Stimulated activated CD4-positive, alpha-beta T cell treated with anti-CD3 and anti-CD28 coated beads, Interleukin-4, amount 100 ng/mL, for 4 hours (primary cell): ENCODE measurements at places on chromosomes 12 and 14.

DNA sequence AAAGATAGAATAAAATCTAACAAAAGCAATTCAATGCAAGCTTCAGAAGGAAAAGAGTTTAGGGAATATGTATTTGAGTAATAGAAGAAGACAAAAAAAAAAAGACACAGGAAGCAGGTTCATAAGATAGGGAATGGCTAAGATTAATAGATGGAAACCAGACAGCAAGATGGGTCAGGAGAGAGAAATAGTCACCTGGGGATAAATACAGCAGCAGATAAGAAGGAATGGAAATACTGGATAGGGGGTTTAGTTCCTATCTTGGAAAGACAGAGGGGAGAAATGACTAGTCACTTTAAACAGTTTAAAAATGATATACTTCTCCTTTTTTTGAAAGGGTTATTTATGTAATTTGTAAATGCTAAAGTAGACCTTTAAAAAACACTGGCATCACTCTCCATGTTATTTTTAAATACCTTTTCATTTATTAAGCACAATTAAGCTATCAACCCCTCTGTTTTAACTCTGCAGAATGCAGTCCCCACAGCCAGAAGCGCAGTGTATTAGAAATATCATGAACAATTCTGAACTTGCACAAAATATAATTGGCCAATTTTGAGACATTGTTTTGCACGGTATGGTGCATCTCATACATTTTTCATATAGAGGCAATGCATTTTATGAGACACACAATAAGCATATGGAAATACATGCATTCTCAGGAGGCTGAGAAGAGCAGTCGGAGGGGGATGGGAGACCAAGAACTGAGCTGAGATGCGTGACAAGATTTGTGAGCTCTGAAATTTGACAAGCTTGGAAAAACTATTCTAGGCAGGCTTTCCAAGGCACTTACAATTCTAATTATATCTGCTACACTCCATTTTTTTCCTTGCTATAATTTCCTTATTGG lies 303.4 kb upstream of the PRICKLE1 start:
- no peak for DNase-seq

DNA sequence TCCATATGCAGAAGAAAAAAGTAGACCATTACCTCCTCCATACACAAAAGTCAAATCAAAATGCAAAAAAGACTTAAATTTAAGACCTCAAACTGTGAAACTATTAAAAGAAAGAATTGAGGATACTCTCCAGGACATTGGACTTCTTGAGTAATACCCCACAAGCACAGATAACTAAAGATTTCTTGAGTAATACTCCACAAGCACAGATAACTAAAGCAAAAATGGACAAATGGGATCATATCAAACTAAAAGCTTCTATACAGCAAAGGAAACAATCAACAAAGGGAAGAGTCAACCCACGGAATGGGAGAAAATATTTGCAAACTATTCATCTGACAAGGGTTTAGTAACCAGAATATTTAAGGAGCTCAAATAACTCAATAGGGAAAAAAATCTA lies 427.9 kb downstream of the CCDC91 start:
- DNase-seq, result no peak

DNA sequence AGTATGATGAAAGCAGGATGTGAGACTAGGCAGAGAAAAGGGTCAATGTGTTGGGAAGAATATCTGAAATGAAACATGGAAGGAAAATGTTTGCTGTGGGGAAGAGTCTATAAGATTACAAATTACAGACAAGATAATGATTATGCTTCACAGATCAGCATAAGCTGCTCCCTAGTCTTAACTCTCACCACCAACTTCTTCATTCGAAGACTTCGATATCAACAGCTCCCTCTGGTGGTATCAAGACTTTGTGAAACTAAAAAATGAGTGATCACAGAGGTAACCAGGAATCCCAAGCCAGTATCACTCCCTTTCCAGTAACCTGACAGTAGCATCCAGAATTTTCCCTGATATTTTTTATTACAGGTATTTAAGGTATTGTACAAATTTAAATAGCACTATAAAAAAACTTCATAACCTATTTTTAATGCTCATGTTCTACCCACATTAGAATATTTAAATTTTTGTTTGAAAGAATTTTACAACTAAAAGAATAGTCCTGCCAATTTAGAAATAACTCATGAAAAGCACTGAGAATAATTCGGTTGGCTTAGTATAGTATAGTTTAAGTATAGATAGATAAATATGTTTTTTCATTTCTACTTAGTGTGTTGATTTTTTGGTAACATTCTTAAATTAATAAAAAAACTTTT lies 84.4 kb downstream of the C2CD5 start:
- no peak for DNase-seq

GRCh38 chr14:61646366-61647116 lies 48.8 kb upstream of the HIF1A start:
- no peak for DNase-seq

DNA sequence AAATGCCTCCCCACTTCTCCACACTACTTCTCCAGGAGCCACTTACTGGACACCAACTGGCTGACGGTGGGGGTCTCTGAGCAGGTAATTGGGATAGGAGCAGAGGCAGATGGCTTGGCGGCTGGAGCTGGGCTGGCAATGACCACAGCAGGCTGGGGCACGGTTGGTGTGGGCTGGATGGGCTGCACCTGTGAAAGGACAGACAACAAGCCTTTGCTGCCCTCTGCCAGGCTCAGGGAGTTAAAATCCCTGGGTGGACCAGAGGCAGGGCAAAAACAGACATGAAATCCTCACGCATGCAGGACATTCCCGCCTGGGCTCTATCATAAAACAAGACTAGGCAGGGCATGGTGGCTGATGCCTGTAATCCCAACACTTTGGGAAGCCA lies 19.3 kb upstream of the TFCP2 start:
- DNase-seq, result no peak

DNA sequence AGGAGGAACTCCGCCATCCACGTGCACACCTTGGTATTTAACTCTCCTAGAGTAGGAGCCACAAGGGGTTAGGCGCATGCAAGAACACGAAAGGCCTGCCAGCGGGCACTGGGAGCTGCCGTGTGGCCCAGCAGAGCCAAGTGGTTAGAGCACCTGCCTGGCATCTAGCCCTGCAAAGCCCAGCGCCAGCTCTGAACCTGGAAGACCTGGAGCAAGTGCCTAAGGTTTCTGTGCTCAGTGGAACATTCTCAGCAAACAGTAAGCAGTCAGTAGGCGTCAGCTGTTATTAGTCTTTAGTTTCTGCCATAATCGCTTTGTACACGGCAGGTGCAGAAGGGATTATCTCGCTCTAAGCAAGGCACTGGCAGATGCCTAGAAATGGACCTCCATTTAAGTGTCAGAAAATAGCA lies 55.4 kb downstream of the SETD3 start:
- DNase-seq, result no peak

- DNase-seq, result no peak
These were observed 435.7 kb downstream of the GXYLT1 start for GRCh38 chr12:41709012-41709411.

GRCh38 chr12:113875691-113876090 lies 90.4 kb downstream of the RBM19 start:
- no peak for DNase-seq

GRCh38 chr14:53766106-53766505 lies 190.5 kb downstream of the BMP4 start:
- no peak for DNase-seq

DNA sequence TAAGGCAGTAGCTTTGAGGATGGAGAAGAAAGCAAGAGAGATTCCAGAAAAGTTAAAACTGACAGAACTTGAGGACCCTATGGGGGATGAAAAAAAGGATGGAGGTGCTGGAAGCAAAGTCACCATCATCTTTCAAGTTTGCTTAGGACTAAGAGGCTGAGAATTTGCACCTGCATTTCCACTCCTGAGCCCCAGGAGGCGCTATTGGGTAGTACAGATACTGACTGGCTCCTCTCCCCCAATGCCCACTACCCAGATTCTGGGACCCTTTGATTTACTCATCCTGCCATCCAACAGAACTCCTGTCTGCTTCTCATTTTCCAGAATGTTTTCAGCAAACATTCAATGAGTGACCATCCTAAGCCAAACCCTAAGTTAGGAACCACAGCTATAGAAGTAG lies 34.0 kb upstream of the CMKLR1 start:
- no peak for DNase-seq

- DNase-seq, result no peak
These were observed 43.3 kb upstream of the DHRS4 start for GRCh38 chr14:23910101-23910875.

DNA sequence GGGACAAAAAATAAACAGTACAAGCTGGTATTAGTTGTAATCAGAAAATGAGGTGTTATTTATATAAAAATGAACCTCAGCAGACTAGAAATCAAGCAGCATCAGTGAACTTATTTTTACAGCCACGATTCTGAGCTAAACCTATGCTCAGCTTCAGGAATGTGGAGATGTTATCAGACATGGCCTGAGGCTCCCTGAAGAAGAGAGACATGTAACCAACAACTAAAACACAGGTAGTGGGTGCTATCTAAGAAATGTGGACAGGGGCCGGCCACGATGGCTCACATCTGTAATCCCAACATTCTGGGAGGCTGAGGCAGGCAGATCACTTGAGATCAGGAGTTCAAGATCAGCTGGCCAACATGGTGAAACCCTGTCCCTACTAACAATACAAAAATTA lies 534.3 kb downstream of the VRK1 start:
- DNase-seq, result no peak

DNA sequence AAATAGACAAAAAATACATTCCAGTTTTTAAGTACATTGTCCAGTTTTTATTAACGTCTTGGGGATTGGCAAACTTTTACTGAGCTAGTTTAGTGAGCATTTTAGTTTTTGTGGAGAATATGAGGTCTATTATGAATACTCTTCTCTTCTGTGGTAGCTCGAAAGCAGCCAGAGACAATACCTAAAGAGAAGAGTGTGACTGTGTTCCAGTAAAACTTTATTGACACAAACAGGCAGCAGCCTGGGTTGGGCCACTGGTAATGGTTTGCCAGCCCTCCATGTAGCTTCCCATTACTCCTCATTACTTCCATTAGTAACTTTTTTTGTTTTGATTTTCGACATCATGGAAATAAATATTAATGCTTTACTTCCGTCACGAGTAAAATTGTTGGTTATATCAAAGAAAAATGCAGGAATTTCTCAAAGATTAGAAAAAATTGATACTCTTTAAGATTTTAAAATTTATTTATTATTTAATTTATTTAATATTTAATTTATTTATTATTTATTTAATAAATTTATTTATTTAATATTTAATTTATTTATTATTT lies 19.6 kb downstream of the RMST start:
- DNase-seq, result no peak

DNA sequence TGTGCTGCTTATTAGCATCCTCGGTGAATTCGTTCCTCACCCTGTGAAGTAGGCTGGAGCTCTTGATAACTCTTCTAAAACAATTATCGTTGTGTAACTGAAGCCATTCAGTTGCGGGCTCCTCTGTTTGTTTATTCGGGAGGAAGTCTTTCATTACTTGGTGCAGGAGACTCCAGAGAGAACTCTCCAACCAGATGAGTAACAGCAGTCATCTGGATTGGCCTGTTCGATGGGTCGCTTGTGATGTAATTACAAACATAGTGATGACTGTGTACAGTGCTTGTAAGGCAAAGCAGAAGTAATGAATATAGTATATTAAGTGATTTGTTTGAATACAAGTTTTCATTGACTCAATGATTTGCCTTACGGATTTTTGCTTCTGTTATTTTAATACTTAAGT lies 10.9 kb downstream of the ATP6V0A2 start:
- no peak for DNase-seq
